ENCODE measurements at places on chromosomes 1 and 21.

DNA sequence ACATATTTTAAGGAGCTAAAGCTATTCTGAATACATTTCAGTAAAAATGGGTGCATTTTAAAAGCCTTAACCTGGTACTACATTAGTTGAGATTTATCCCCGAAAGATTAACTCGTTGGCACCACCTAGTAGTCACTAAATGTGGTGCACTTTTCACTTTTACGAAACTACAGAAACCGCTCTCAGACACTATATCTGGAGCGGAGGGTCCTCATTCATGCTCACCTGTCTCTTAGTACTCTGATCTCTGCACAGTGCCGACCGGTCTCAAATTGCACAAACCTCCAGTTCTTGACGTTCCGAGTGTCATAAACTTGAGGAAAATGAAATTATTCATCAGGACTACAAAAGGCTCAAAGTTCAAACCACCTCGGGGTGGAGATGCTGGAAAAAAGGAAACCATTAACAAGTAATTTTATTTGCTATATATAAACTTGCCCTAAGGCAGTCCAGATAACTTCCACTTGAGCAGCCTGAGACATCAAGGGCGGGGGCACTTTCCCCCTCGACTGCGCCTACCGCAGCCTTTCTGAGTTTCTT, 722 bp downstream of the LZIC start:
- DNase-seq = no peak

- DNase-seq = peak; percentile 62
Observed at GRCh38 chr1:218459878-218460711, 115.0 kb downstream of the TGFB2 start.

GRCh38 chr1:32741413-32742198, 39.0 kb upstream of the SYNC start:
- DNase-seq = peak; percentile 79

DNA sequence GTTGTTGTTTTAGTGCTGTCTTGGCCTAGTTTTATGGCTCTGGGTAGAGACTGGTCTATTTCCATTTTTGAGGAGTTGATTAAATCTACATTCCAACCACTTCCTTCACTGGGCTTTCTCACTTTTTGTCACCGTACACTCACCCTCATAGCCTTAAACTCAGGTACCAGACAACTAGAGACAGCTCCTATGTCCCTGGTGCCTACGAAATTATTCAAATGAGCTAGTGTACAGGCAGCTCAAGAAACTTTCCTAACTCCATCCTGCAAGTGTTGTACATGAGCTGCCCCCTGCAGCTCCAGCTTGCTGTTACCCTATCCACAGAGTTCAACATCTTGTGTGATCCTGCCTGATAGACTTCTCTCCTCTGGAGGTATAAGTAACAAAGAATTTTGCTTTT, 704.8 kb upstream of the RGS18 start:
- DNase-seq = no peak

DNA sequence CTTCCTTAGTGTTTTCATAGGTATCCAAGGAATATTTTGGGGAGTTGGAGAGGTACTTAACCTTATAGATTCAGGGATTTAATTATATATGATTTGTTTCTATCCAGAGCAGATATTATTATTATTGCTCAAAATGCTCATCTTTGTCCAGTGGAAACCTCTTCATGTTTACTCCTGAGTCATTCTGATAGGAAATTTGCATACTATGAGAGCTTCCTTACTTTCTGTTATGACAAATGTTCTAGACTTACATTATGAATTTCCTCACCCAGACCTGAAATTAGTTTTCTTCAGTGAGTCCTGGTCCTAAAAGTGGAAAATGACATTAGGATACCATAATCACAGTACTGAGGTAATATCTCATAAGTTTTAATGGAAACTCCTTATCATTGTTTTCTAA, 57.5 kb upstream of the PLPPR5 start:
- DNase-seq = no peak

GRCh38 chr1:5599541-5599940, 392.7 kb downstream of the NPHP4 start:
- no peak for DNase-seq
